Upper lobe of left lung (tissue), 6 donors: ENCODE measurements at places on chromosomes 1 and 21. TPM values are rescaled to one million over a fixed set of nuclear protein-coding genes. Genes with fewer than 3 reads are reported as not detected.

DNA sequence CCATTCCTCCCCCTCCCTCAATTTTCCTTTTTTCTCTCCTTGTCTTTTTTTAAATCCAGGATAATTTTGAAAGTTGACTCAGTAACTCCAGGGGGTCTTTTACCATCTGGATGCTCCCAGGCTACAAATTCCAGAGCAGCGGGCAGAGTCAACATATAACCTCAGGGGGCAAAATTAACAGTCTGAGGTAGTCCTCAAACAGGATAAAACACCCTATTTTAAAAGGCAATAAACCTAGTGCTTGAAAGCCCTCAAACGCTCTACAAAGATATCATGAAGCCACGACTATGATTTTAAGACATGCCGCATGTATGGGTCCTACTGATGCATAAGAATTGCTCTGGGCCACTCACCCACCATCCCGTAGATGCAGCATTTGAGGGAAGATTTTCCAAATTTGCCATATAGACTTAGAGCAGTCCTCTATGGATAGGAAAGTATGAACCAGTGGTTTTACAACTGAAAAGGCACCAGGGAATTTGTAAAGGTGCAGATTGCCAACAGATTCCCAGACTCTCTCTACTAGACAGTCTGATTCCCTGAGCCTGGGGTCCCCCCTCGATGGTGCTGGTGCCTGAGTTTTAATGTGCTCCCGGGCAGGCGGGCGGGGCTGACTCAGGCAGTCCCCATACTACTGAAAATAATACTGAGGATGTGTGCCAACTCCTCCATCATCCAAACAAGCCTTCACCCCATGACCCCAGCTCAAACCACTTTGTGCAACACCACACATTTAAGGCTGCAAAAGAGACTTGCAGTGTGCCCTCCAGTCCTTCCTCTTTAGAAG, 37.2 kb downstream of the PTPN14 start:
- peak; percentile 32 for DNase-seq

- DNase-seq = peak; percentile 77
Measured at GRCh38 chr1:27001570-27002360, 8.3 kb downstream of the TRNP1 start.

Gene ANGPTL7
- 0.17 TPM for total RNA-seq

Gene AGMAT
- total RNA-seq = not detected

DNA sequence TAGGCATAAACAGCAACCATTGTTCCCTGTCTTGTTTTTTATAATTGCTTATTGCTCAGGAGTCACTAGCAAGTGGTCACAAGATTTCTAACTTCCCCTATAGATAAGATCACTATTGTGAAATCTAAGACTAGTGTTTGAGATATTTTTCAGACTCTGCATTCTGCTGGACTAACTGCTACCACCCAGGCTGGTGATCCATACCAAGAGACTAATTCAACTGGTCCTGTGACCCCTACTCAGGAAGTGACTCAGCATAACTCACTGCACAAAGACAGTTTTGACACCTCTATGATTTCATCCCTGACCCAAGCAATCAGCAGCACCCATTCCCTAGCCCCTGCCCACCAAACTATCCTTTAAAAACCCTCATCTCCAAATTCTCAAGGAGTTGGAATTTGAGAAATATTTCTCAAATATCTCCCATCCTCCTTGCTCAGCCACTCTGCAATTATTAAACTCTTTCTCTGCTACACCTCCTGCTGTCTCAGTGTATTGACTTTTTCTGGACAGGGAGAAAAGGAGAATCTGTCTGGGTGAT, 52.7 kb downstream of the TRIM33 start:
- DNase-seq = no peak

Gene CELSR2
- total RNA-seq = 5.9 TPM
